ENCODE measurements at places on chromosomes 16 and 17. TPM values are rescaled to one million over a fixed set of nuclear protein-coding genes. Genes with fewer than 3 reads are reported as not detected.

The NXN gene
- total RNA-seq: 123 TPM

The SLC16A5 gene
- total RNA-seq: 11.4 TPM

The MATCAP1 gene
- total RNA-seq: 11.4 TPM

The PTX4 gene
- total RNA-seq: not detected

The HOXB6 gene
- 11.9 TPM for total RNA-seq

The TBX6 gene
- total RNA-seq: 0.17 TPM

The NOXO1 gene
- not detected for total RNA-seq

All from dermis blood vessel endothelial cell (primary cell).